Breast epithelium (tissue), 4 donors: ENCODE measurements at places on chromosomes 4 and X.
A peak's percentile ranks its signal among the peaks of the same experiment; 100 is the strongest.

DNA sequence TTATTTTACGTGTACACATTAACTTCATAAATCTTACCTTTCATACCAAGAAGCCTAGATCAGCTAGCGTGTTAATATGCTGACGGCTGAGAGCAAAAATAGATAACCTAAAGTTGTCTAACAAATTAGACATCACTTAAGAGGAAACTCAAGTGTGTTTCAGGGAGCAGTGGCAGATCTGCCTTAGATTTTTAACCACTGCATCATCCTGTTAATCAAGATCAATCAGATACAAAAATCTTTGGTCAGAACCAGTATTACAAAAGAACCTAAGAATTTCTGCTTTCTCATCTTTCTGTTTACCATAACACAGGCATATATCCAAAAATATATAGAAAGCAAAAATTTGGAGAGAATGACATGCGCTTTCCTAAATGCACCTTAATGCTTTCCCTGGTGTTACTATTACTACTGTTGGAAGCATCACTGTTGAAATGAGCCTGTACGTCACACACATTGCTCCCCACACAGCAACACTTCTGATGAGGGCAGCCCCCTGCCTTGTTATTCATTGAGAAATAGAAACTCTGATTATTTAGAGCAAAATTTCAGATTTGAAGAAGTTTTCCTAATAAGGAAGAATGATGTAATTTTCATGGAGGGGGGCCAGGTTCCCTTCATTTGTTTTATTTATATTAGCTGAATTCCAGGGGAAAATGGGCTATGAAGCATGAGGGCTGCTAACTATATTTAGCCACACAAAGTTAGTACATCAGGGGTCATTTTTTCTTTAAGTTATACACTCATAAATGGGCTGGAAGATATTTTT, 152.3 kb downstream of the CBR4 start:
- DNase-seq: no peak

- no peak for DNase-seq
Measured at GRCh38 chr4:177485528-177485927, 43.3 kb upstream of the AGA start.

DNA sequence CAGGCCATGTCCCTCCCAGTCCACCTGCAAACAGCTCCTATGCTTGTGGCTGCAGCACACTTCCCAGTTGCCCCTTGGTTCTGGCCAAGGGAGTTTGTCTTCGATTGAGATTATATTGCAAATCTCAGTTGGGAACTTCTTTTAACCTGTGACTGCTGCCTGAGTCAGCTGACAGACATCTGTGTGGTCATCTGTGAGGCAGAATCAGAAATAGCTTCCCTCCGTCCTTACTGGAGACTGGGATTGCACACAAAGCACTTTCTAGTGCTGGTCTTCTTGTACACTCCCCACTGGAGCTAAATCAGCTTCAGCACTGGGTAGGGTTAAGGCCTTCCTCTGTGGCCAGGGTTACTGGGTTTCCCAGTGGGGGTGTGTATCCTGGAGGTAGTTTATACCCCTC, 34.3 kb downstream of the ZNF330 start:
- no peak for DNase-seq

DNA sequence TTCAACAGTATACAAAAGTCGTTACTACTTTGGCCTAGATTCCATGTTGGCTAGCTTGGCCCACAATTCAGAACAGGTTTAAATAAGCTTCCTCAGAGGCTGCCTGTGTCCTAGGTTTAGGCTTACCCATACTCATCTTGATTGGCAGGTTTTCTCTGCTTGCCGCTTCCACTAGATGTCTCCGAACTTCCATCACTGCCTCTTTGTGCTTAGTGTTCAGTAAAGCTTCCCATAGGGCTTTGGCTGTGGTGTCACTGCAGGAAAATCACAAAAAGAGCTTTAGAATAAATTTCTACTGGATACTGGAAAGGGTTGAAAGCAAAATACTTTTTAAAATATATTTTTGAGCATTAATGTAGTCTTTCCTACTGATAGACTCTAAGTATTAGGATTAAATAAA, 52.4 kb downstream of the SCFD2 start:
- no peak for DNase-seq

GRCh38 chr4:38818441-38818976, 13.9 kb upstream of the TLR1 start:
- peak; percentile 80 for DNase-seq

- DNase-seq: no peak
Measured at GRCh38 chrX:129732857-129733256, 5.9 kb upstream of the XPNPEP2 start.

GRCh38 chr4:74097631-74098426, 1.2 kb downstream of the CXCL2 start:
- DNase-seq: no peak

DNA sequence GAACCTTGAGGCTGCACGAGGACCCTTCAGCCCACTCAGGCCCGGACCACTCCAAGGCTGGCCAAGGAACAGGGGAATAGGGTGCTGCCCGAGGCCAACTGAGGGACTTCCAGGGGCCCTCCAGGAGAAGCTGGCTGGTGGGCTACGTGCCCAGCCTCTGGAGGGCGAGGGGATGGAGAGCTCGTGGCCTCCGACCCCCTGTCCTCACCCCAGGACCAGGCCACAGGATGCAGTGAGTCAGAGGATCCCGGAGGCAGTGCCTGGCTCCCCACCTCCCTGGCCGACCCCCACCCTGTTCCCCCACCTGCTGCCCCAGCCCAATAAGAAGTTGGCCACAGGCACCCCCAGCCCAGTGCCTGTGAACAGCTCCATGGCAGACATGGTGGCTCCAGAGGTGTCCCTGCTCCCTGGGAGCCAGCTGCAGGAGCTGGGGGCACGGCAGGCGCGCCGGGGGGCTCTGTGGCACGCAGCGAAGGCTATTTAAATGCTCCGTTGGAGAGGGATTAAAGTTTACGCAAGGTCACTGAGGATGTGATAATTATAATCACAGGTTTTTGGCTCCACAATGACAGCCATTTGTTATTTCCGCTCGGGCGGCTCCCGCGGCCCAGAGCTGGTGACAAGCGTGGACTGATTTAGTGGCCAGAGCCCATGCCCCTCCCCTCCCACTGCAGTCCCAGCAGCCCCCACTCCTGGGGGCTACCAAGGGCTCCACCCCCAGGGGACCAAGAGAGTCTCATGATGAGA, 95.7 kb upstream of the NKX1-1 start:
- DNase-seq: no peak

- DNase-seq: peak; percentile 28
Measured at GRCh38 chr4:5998333-5998936, 19.8 kb downstream of the C4orf50 start.

DNA sequence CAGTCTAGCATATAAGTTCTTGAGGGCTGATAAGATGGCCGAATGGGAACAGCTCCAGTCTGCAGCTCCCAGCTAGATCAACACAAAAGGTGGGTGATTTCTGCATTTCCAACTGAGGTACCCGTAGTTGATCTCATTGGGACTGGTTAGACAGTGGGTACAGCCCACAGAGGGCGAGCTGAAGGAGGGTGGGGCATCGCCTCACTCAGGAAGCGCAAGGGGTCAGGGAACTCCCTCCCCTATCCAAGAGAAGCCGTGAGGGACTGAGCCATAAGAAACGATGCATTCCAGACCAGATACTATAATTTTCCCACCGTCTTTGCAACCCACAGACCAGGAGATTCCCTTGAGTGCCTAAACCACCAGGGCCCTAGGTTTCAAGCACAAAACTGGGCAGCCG, 109.0 kb downstream of the RPS6KA6 start:
- no peak for DNase-seq
